Naive thymus-derived CD8-positive, alpha-beta T cell (primary cell): ENCODE measurements at places on chromosomes 7 and 10. TPM values are rescaled to one million over a fixed set of nuclear protein-coding genes. Genes with fewer than 3 reads are reported as not detected.

- H3K36me3 ChIP-seq: no peaks in the 10 kb centered on the region
- DNase-seq: no peak
- peaks cover 13% of the 10 kb centered on the region for H3K4me1 ChIP-seq
- H3K27me3 ChIP-seq: no peaks in the 10 kb centered on the region
- H3K27ac ChIP-seq: no peak overlapping the region
Observed at GRCh38 chr7:130452951-130453350, 12.1 kb upstream of the CEP41 start.

DNA sequence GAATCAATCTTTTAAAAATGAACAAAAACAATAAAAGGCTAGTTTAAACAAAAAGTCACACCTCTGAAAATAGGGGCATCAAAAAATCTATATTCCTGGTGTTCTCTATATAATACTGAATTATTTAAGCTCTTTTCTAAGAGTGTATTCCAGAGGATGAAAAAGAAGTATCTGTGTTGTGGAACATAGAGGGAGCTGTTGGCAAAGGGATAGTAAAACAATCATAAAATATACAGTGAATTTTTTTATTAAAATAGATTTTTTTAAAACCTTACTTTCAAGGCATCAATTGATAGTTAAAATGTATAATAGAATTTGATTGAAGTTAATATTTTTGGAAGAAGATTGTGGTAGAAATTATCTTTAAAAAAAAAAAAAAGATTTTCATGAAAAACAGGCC lies 1409.1 kb upstream of the CELF2 start:
- DNase-seq: no peak
- peaks cover 6% of the 10 kb centered on the region for H3K27me3 ChIP-seq
- H3K27ac ChIP-seq: no peak overlapping the region

GRCh38 chr10:68725016-68725415 lies 4.0 kb downstream of the CCAR1 start:
- H3K4me3 ChIP-seq: no peak overlapping the region
- peaks cover 33% of the 10 kb centered on the region for H3K4me1 ChIP-seq
- H3K36me3 ChIP-seq: peaks cover 11% of the 10 kb centered on the region
- no peak for DNase-seq
- H3K27me3 ChIP-seq: peaks cover 4% of the 10 kb centered on the region

- DNase-seq: no peak
- no peak overlapping the region for H3K4me3 ChIP-seq
- H3K27ac ChIP-seq: no peak overlapping the region
- H3K4me1 ChIP-seq: no peaks in the 10 kb centered on the region
Observed at GRCh38 chr7:82294382-82294784, 149.2 kb downstream of the CACNA2D1 start.

DNA sequence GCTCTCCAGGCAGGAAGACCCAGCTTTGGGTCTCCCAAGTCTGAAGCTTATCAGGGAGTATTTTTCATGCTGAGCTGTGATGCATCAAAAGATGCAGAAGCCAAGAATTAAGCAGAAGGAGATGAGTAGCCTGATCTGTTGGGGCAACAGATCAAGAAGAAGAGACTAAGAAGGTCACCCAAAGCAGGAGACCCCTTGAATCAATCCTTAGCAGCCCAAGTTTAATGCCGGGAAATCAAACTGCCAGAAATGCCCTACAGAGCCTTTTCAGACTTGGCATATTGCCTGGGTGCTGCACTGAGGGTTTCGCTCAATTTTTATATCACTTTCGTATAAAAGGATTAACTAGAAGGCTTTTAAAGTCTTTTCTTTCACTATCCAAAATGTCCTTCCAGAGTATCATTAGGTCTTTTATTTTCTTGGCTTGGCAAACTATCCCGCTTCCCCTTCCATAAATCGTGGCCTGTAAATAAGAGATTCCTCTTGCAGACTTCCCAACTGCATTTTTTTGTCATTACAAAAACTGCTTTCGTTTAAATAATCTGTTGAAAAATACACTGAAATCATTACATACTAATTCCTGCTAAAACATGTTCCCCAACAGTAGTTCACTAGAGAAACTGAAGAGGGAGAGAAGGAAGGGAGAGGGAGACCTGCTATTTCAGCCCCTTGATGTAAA lies 49.0 kb upstream of the STK17A start:
- no peak overlapping the region for H3K27ac ChIP-seq
- no peaks in the 10 kb centered on the region for H3K27me3 ChIP-seq
- H3K4me1 ChIP-seq: no peaks in the 10 kb centered on the region
- no peaks in the 10 kb centered on the region for H3K36me3 ChIP-seq

DNA sequence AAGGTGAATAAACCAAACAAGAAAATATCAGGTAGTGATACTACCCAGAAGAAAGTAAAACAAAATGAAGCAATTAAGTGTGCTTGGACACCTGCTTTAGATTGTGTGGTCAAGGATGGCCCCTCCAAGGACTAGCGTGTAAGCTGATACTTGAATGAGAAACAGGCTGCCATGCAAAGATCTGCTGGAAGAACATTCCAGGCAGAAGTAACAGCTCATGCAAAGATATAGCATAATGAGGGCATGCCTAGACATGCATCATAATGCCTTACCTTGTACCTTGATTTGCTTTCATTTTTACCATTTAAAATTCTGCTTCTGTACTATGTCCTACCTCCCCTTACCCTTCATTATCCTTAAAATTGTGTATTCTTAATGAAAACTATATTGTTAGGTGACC lies 74.8 kb upstream of the HDAC9 start:
- no peak overlapping the region for H3K4me3 ChIP-seq
- no peaks in the 10 kb centered on the region for H3K4me1 ChIP-seq
- H3K27me3 ChIP-seq: no peaks in the 10 kb centered on the region
- no peak for DNase-seq

DNA sequence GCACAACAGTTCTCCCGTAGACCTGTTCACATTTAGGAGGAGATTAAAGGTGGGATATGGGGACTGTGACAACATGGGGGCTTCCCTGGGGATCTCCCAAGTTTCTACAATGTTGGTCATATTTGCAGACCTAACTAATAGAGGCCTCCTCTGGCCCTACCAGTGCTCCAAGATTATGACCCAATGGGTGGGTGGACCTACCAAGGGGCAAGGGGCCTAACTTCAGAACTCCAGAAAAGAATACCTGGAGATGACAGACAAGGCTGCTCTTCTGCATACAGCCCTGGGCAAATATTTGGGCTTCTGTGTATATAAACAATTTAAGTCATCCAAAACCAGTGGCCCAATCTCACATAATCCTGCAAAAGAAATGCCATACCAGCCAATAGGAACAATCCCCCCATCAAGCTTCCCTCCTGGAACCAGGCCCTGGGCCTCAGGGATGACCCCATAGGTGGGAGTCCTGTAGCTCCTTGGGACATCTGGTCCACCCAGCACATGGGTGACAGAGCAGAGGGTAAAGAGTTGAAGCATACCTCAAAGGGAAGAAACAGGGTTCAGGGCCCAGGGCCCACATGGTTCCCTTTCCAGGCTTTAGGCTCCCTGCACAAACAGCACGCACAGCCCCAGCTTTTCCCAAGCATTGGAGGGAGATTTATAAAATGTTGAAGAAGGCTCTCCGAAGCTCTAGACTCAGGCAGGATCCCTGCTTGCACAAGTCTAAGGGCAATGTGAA lies 86.1 kb upstream of the CHST15 start:
- no peak overlapping the region for H3K27ac ChIP-seq
- H3K36me3 ChIP-seq: no peaks in the 10 kb centered on the region
- H3K4me1 ChIP-seq: peaks cover 4% of the 10 kb centered on the region
- H3K4me3 ChIP-seq: no peak overlapping the region
- no peak for DNase-seq

- no peak overlapping the region for H3K4me3 ChIP-seq
- no peaks in the 10 kb centered on the region for H3K27me3 ChIP-seq
- H3K4me1 ChIP-seq: no peaks in the 10 kb centered on the region
- no peak for DNase-seq
Observed at GRCh38 chr7:31373337-31374289, 33.1 kb upstream of the NEUROD6 start.

DNA sequence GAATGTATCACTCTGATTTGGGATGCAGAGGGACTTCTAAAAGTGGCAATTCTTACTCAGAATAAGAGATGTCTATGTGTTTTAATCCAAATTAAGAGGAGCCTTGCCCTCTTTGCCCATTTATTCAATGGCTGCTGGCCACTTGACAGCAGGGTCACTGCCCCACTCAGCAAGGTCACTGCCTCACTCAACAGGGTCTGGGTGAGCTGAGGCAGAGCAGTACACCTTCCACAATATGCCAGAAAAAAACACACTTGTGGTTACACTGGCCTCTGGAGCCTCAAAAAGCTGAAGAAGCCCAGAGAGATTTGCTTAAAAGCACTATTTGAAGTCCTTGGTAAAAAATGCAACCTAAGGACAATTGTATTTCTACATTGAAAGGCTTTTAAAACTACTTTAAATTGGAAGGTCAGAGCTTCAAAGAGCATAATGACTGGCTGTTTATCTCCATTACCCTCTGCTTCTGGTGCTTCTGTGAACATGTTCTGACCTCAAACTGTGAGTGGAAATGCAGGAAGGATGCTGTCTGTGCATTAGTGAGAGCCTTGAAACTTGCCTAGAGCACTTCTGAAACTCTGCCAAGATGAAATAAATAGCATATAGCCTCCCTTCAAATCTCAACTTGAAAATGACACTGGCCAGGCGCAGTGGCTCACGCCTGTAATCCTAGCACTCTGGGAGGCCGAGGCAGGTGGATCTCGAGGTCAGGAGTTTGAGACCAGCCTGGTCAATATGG lies 35.1 kb upstream of the WIPF3 start:
- no peak overlapping the region for H3K4me3 ChIP-seq
- H3K27me3 ChIP-seq: peaks cover 17% of the 10 kb centered on the region
- no peak for DNase-seq
- peaks cover 5% of the 10 kb centered on the region for H3K36me3 ChIP-seq
- H3K27ac ChIP-seq: no peak overlapping the region
- no peaks in the 10 kb centered on the region for H3K4me1 ChIP-seq

DNA sequence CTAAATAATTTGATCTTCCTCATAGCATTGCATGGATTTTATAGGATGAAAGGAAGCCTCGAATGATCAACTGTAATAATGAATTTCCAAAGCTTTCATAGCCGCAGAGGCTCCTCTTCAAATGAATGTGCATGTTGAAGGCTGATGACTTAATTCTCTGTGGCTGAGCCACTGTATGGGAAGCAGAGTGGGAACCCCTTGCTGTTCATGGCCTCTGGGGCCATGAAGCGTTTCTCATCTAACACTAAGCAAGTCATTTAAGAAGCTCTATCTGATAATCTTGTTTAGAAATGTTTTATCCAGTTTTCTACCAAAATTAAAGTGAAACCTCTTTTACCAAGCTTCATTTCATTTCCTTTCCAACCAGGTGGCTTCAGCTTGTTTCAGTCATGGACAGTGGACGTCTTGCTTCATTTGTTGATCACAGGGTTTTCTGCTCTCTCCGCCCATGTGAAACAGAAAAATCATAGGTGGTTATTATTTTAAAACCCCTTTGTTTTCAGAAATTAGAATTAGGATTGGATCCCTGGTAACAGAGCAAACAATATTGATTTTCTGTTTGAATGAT lies 10.3 kb upstream of the ADARB2 start:
- H3K36me3 ChIP-seq: peaks cover 20% of the 10 kb centered on the region
- H3K27me3 ChIP-seq: peaks cover 13% of the 10 kb centered on the region
- no peak for DNase-seq
- no peak overlapping the region for H3K27ac ChIP-seq

DNA sequence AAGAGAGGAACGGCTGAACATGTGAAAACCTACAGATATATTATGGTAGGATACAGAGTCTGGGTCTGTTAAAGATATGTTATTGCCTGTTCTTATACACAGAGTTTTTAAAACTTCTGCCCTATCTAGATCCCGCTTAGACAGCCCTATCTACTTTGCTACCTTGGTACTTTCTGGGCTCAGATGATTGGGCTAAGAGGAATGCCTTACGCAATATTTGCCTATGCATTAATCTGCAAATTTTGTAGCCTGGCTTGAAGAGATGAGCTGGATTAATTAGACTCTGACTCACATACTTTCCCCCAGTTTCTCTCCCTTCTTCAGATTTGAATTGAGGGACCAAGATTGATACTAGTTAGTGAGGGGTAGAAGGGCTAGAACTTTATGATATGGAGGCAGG lies 33.6 kb upstream of the A1CF start:
- no peak for DNase-seq
- H3K4me3 ChIP-seq: no peak overlapping the region
- no peaks in the 10 kb centered on the region for H3K36me3 ChIP-seq
- no peak overlapping the region for H3K27ac ChIP-seq

DNA sequence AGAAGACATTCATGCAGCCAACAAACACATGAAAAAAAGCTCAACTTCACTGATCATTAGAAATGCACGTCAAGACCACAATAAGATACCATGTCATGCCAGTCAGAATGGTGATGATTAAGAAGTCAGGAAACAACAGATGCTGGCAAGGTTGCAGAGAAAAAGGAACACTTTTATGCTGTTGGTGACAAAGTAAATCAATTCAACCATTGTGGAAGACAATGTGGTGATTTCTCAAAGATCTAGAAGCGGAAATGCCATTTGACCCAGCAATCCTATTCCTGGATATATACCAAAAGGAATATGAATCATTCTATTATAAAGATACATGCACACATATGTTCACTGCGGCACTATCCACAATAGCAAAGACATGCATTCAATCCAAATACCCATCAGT lies 77.6 kb downstream of the C10orf90 start:
- H3K36me3 ChIP-seq: no peaks in the 10 kb centered on the region
- no peak overlapping the region for H3K27ac ChIP-seq
- DNase-seq: no peak
- no peaks in the 10 kb centered on the region for H3K27me3 ChIP-seq
- no peak overlapping the region for H3K4me3 ChIP-seq

DNA sequence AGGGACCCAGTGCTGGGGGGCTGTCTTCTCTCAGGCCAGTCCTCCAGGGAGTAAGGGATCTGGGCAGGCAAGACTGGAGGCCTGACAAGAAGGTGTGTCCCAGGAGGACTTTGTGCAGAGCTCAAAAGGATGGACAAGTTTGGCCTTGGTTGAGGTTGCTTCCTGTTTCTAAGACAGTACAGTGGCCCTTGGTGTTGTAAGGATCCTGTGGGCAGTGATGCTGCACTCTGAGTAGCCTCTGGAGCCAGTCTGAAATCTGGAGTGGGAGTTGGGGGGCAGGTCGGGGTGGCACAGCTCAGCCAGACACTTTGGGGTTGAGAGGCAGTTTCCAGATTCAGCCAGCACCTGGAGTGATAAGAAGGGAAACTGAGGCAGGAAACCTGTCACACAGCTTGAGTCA lies 139.2 kb upstream of the ZMIZ1 start:
- no peak overlapping the region for H3K4me3 ChIP-seq
- no peaks in the 10 kb centered on the region for H3K27me3 ChIP-seq
- no peak for DNase-seq
- peaks cover 8% of the 10 kb centered on the region for H3K4me1 ChIP-seq

- H3K36me3 ChIP-seq: no peaks in the 10 kb centered on the region
- H3K27me3 ChIP-seq: no peaks in the 10 kb centered on the region
- no peaks in the 10 kb centered on the region for H3K4me1 ChIP-seq
- no peak overlapping the region for H3K4me3 ChIP-seq
- DNase-seq: no peak
Observed at GRCh38 chr7:67983486-67983885, 986.9 kb downstream of the TYW1 start.

- H3K27me3 ChIP-seq: peaks cover 7% of the 10 kb centered on the region
- no peak overlapping the region for H3K27ac ChIP-seq
- no peak for DNase-seq
- no peak overlapping the region for H3K4me3 ChIP-seq
- H3K4me1 ChIP-seq: no peaks in the 10 kb centered on the region
Observed at GRCh38 chr7:148049068-148049467, 541.5 kb upstream of the C7orf33 start.

GRCh38 chr10:88991161-88991898 lies 732 bp downstream of the FAS start:
- H3K27me3 ChIP-seq: no peaks in the 10 kb centered on the region
- H3K36me3 ChIP-seq: peaks cover 3% of the 10 kb centered on the region
- H3K4me3 ChIP-seq: peak overlapping the region; percentile 96
- peak; percentile 23 for DNase-seq
- H3K27ac ChIP-seq: peak overlapping the region; percentile 92
- H3K4me1 ChIP-seq: peaks cover 28% of the 10 kb centered on the region

HEPACAM2 gene
- total RNA-seq: not detected

NPFFR1 gene
- total RNA-seq: not detected

TMEM184A gene
- not detected for total RNA-seq

GSDME gene
- total RNA-seq: 0.30 TPM

LRRTM3 gene
- total RNA-seq: not detected
